ENCODE measurements at places on chromosomes 13 and 19.
A peak's percentile ranks its signal among the peaks of the same experiment; 100 is the strongest.

- no peak for DNase-seq
Measured at GRCh38 chr19:2731181-2731995, 8.4 kb downstream of the SLC39A3 start.

DNA sequence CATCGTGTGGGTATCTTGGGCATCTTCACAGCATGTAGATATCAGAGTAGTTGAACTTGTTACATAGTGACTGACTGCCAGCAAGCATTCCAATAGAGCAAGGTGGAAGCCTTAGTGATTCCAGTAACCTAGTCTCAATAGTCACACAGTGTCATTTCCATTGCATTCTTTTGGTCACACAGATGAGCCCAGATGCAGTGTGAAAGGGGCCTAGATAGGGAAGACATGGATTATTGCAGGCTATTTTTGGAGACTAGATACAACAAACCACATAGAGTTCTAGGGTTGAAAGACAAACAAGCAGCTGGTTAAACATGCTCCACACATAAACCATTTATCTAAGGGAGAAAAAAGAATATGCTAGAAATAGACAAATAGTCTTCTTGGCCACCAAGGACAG, 553.5 kb downstream of the DCT start:
- no peak for DNase-seq

DNA sequence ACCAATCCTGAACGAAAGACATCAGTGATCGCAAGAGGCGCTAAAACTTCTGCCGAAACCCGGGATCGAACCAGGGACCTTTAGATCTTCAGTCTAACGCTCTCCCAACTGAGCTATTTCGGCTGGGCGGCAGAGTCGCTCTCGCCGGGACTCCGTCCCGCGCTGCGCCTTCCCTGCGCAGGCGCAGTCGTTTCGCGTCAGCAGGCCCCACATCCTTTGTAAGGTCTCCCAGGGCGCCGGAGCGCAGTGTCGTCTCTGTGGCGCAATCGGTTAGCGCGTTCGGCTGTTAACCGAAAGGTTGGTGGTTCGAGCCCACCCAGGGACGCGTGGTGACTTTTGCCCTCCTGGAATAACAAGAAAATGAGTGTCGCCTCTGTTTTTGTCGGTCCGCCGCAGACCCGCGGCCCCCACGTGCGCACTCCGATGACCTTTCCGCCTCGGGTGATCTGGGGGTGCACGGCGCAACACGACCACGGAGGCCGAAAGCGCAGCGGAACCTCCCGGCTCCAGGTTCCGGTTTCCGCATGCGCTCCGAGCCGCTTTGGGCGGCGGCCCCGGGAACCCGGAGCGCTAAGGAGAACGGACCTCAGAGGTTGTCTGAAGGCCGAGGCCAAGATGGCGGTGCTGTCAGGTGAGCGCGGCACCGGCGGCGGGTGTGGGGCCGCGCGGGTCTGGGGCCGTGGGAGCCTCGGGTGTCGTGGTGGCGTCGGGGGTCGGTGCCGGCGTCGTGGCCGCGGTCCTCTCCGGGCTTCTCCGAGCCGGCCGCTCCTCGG, at the start of gene NDUFS7:
Gene NDUFS7, plus strand, starts transcription at position 596 of the 773 bp plus-strand sequence. Its CDS starts 20 bp downstream, at position 616.
- peak; percentile 75 for DNase-seq

DNA sequence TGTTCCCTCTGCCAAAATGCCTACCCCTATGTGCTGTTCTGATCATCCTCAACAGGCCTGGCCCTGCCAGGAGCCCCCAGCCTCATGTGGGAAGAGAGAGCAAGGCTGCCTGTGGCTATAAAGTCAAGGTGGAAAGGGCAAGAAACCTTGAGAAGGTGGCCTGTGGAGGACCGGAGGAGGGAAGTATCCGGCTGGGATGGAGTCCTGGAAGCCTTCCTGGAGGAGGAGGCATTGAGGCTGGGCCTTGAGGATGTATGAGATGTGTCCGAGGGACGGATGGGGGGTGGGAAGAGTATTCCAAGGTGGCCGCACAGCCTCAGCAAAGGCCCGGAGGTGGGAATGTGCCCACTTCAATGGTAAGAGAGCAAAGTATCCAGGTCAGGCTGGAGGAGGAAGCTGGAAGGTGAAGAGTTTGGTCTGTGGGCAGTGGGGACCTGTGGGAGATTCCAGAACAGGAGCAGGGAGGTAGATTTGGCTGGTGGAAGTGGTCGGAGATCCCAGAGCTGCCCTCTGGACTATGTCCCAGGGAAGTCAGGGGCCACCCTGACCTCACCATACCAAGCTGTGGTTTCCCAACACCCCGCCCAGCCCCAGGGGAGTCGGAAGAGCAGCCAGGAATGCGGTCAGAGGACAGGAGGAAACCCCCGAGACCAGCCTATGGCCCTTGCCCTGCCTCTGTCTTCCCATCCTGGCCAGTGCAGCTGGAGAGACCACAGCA, 3.0 kb upstream of the PLIN4 start:
- DNase-seq: no peak

GRCh38 chr13:36858290-36858689, 39.3 kb downstream of the RFXAP start:
- DNase-seq: peak; percentile 42

DNA sequence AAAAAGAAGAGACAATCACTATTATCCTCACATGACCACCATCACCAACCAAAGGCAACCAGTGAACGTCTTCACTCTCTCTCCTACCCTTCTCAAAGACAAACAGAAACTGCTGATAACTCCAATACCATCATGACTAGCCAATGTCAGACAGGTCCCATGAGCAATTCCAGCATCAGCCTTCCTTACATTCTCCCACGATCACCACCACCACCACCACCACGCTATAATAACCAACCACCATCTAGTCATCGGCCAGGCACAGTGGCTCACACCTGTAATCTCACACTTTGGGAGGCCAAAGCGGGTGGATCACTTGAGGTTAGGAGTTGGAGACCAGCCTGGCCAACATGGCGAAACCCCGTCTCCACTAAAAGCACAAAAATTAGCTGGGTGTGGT, 3.9 kb downstream of the MYO1F start:
- DNase-seq: no peak

- peak; percentile 28 for DNase-seq
Measured at GRCh38 chr19:44212866-44213346, 574 bp downstream of the ZNF227 start.

GRCh38 chr13:46844431-46844830, 47.5 kb upstream of the ESD start:
- peak; percentile 53 for DNase-seq

DNA sequence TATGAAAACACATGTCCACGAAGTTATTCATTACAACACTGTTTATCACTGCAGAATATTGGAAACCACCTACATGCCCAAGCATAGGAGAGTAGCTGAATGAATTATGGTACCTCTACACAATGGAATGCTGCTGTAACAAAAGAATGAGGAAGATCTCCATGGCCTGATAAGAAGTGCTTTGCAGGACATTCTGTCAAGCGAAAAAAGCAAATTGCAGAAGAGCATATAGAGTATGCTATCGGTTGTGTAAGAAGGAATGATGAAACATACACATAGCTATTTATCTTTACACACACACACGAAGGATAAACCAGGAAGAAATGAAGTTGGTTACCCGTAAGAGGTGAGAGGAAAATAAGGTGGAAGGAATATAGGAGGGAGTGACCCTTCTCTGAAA, 37.5 kb upstream of the CEACAM20 start:
- DNase-seq: peak; percentile 70

DNA sequence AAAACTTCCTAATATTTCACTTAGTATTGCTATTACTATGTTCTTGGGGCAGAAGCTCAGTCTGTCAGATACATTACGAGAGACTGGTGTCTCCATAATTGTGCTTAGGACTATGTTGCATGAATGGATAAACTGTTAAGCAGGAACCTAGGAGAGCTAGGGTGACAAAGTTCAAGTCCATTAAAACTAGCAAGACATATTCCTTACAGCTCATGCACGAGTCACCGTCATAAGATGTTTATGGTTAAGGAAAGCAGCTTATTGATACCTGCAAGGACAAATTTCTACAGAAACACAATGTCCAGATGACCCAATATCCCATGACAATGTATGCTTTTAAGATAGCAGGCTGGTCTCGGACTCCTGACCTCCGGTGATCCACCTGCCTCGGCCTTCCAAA, 5.7 kb upstream of the ZNF813 start:
- peak; percentile 9 for DNase-seq

DNA sequence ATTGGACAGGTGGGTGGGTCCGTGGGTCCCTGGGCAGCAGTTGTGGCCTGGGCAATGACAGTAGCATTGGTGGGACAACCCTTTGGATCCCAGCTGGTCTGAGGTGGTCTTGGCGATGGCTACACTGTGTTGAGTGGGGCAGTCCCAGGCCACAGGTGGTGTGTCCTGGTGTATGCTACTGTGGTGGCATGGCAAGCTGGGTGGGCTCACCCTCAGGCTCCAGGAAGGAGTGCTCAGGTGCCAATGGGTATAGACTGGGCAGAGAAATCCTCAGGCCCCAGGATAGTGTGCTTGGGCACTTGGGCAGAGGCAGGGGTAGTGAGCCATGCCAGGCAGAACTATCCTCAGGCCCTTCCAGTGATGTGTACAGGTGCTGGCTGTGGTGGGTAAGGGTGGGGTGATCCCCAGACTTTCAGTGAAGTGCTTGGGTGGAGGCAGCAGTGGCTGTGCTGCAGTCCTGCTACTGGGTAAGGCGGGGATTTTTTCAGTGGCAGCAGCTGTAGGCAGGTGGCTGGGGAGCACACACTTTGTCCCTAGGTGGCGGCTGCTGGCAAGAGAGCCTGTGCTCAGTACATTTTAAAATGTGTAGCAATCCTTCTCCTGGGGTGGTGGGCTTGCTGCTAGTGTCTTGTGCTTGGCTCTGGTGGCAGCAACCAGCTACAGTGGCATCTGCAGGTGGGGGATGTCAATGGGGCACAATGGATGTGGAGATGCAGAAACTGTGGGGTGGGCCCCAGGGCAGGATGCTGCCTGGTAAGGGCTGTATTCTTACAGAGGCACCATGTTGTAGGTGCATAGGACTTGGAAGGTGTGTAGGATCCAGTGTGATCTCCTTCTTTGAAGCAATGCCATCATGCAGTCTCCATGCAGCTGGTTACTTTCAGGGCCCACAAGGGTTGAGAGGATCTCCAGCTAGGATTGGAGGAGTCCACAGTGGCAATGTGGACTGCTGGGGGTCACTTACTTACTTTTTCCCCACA, 64.9 kb downstream of the DNAJC3 start:
- no peak for DNase-seq

- no peak for DNase-seq
Measured at GRCh38 chr19:41930926-41931592, 2.8 kb upstream of the ERFL start.

- no peak for DNase-seq
Measured at GRCh38 chr13:35767256-35767976, 290.9 kb upstream of the MAB21L1 start.

DNA sequence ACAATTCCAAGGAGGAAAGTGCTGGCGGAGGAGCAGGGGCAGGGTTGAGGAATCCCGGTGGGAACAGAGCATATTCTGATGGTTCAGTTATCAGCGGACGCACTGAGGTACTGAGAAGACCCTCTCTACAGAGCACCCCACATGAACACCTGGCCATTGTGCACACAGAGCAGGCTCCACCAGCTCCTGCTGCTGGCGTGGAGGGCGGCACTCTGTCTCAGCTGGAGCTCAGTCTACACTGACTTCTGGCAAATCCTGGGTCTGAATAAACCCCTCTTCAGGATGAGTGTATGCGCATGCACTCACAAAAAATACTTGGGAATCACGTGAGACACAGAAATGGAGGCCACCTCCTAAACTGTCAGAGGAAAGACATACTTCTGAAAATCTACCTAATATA, 114.4 kb upstream of the IRS2 start:
- no peak for DNase-seq

- DNase-seq: no peak
Measured at GRCh38 chr19:7395360-7396066, 46.8 kb downstream of the ARHGEF18 start.
